ENCODE measurements at places on chromosomes 2 and 18.

- DNase-seq = no peak
Observed at GRCh38 chr2:38138996-38139395, 63.0 kb upstream of the CYP1B1 start.

GRCh38 chr18:63284173-63284799 lies 35.3 kb downstream of the BCL2 start:
- DNase-seq = no peak

GRCh38 chr2:198173864-198174263 lies 369.5 kb downstream of the PLCL1 start:
- no peak for DNase-seq

DNA sequence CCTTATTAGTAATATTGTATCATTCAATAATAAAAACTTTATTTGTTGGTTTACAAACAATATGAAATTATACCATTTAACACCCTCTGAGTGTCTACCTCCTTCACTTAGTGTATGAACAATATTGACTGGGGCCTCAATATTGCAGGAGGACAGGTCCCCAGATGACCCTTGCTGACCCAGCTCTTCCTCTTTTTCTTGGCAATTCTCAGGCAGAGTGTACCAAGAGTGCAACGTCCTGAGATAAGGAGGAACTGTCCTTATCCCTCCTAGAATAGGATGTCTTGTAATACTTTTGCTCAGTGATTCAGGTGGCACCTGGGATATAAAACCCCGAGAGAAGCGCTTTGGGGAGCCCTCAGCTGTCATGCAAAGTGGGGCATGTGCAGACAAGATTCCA lies 76.8 kb downstream of the PLA2R1 start:
- no peak for DNase-seq

DNA sequence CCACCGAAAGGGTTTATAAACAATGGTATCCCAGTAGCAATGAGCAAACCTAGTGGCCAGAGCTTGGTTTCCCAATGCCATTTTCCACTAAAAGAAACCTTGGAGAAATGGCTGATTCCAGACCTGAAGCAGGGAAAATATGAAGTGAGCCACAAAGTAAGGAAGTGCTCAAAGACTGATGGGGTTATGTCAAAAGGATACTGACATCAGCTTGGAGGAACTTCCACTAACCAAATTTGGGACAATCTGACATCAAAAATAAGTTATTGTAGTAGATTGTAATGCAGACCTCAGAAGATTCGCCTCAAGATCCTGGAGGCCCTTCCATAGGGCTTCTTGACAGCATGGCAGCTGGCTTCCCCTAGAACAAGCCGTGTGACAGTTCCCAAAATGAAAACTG lies 79.4 kb upstream of the SP3 start:
- DNase-seq = no peak

- peak; percentile 39 for DNase-seq
Observed at GRCh38 chr2:197993830-197994229, 189.4 kb downstream of the PLCL1 start.

DNA sequence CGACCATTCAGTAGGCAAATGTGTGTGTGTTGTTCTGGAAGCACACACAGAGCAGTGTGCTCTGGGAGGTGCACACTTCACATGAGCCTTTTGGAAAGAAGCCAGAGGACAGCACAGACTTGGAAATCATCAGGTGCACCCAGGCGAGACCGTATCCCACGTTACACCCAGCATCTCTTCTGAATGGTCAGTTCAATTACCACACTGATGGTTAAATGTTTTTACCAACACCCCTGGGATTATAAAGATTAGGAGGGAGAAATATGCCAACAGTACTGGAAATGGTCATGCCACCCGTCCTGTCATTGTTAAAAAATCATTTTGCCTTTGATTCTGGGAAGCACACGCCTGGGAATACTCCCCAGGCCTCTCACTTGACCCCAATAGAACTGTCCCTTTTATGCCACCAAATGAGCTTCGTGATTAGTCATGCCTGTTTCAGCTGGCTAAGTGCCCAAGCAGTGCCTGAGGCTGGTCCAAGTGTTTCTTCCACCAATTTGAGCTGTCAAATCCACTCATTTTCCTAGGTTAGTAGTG lies 183.7 kb downstream of the NRP2 start:
- DNase-seq = no peak

- no peak for DNase-seq
Observed at GRCh38 chr2:226030788-226031646, 631.5 kb downstream of the NYAP2 start.

DNA sequence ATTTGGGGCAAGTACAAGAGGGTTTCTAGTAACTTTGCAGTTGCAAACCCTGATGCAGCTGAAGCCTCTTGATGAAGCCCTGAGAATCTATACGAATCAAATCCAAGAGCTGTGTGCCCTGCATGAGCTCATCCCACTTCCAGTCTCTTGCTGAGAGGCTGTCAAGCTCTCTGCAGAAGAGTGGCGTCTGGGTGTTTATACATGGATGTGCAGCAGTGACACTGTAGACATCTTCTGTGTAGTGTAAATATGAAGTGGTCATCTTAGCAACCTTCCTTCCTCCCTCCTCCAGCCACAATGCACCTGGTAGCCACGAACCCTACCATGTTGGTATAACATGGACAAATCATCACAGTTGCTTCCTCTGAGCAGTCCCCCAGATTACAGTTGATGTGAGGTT lies 18.4 kb upstream of the KIAA2012 start:
- DNase-seq = no peak

GRCh38 chr2:217915706-217916105 lies 87.1 kb downstream of the TNS1 start:
- DNase-seq = no peak

- no peak for DNase-seq
Observed at GRCh38 chr2:29459445-29460179, 344.4 kb downstream of the CLIP4 start.

DNA sequence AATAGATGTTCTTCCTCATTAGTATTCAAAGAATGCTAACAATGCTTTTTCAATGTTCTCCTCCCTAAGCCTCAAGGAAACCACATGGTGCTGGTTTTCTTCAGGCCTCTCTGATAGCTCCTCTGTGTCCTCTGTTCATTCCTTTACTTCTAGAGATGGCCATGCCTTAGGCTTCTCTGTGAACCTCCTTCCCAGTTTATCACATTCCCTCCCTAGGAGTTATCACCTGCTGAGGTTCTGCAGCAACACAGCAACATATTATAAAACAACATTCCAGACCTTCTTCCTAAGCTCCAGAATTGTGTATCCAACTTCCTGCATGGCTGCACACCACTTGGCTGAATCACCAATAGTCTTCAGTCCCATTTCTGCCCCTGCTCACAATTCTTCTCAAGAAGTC lies 325.5 kb downstream of the IRS1 start:
- DNase-seq = no peak

- DNase-seq = peak; percentile 20
Observed at GRCh38 chr2:23243073-23243659, 141.8 kb upstream of the KLHL29 start.

DNA sequence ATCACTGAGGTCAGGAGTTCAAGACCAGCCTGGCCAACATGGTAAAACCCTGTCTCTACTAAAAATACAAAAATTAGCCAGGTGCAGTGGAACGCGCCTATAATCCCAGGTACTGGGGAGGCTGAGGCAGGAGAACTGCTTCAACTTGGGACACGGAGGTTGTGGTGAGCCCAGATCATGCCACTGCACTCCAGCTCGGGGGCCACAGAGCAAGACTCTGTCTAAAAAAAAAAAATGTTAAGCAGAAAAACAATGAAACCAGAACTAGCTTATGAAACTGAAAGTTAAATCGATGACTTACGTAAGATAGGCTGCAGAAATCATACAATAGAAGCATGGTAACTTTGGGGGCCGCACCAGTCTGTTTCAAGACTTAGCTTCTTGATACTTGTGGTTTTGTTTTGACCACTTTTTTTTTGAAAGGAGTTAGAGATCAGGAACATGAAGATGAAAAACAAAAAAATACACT lies 6.2 kb upstream of the GPR155 start:
- peak; percentile 89 for DNase-seq

DNA sequence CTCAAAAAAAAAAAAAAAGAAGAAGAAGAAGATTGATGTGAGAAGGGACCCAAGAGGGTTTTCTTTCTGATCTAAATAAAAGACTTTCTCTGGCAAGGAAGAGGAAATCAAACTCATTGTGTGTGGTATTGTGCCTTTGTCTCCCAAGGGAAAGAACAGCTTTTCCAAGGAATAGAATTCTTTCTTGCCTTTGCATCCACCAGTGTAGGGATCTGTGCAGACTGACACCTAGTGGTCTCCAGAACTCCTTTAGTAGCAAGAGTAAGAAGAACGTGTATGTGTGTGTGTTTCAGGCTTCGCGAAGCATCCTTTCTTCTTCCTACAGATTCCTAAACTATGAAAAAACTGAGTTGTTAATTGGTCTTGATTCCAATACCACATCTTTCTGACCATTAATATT lies 33.5 kb upstream of the CRIM1 start:
- DNase-seq = no peak

- DNase-seq = no peak
Observed at GRCh38 chr2:217279140-217279539, 419.3 kb upstream of the TNP1 start.

- DNase-seq = no peak
Observed at GRCh38 chr18:32801228-32801627, 28.4 kb upstream of the KLHL14 start.

- DNase-seq = no peak
Observed at GRCh38 chr2:60839126-60839813, 42.1 kb upstream of the REL start.

All from activated CD4-positive, alpha-beta T cell treated with anti-CD3 and anti-CD28 coated beads, Interleukin-2, amount 10 ng/mL, durations not matched to agents 24 days and 14 days (primary cell).